ENCODE measurements at places on chromosomes 16 and 17.

GRCh38 chr16:88306860-88307545 is 75.8 kb upstream of the ZNF469 start:
- DNase-seq = no peak

GRCh38 chr17:43434902-43435319 is 36.1 kb downstream of the ARL4D start:
- no peak for DNase-seq

DNA sequence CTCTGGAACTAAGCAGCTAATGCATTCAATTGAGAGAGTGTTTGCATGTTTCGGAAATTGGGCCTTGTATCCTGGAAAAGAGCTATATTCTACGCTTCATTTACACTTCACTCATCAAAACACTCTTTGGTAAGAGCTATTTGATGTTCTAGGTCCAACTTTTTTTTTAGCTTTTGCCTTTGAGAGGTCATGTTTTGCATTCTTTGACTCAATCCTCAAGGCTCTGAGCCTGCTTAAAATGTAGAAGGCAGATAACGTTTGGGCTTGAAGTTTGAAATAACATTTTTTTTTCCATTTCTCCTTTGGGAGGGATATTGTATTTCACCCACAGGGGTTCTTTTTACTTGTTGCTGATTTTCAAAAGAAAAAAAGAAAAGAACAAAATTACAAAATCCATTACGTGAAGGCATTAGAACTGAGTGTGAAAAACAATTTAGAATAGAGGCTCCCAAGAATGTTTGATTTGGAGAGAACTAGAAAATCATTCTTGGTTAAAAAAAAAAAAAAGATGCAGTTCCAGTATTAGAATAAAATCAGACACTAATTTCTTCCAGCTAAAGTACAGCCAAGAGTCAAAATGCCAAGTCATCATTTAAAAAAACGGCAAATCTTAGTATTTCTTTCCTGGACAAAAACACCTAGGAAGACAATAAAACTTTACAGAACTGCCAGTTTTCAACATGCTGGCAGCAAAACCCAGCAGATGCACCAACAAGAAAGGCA is 268.5 kb downstream of the GRIN2A start:
- DNase-seq = no peak

- DNase-seq = no peak
Measured at GRCh38 chr17:70368011-70368410, 198.7 kb downstream of the KCNJ2 start.

DNA sequence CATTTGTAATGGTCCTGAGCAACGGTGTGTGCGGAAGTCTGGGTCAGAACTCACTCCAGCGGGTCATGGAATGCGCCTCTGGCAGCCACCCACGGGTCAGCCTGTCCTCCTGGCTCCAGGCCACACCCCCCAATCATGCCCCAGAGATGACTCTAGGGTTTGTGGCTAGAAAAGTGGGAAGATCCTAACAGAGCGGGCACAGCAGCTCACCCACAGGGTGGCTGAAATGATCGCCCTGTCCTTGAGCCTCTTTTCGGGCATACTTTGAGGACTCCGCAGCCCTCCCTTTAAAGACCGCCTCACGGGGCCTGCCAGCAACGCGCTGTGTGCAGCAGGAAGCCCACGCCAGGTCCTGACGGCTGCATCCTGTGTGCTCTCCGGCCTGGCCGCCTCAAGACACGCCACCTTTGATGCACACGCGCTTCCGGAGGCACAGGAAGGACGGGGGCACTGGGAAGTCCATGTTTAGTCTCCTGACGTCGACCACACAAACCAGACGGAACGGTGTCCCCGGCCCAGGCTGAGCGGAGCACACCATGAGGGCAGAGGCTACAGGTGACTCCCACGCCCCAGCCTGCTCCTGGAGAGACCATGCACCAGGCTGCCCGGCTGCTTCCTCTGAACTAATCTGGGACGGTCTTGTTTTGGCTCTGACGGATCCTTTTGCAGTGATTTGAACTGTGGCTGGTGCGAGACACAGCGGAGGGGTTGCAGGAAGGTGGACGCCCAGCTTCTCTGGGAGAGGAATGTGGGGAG is 92.9 kb downstream of the TBC1D16 start:
- no peak for DNase-seq

- no peak for DNase-seq
Measured at GRCh38 chr16:2237102-2237482, 848 bp downstream of the DNASE1L2 start.

DNA sequence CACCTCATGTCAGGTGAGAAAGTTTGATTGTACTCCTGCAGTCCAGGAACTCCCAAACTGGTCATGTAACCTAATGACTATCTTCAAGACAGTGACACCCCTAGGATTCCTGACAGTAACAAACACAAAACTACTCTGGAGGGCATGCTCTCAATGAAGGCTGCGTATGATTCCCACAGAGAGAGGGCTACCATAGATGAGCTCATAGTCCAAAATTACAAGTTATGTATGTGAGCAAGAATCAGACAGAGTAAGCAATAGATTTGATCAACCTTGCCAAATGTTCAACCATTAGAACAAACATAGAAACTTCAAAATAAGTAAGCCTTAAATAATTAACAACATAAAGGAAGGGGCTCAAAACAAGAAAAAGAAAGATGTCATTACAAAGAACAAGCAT is 158.1 kb downstream of the COPRS start:
- DNase-seq = no peak

DNA sequence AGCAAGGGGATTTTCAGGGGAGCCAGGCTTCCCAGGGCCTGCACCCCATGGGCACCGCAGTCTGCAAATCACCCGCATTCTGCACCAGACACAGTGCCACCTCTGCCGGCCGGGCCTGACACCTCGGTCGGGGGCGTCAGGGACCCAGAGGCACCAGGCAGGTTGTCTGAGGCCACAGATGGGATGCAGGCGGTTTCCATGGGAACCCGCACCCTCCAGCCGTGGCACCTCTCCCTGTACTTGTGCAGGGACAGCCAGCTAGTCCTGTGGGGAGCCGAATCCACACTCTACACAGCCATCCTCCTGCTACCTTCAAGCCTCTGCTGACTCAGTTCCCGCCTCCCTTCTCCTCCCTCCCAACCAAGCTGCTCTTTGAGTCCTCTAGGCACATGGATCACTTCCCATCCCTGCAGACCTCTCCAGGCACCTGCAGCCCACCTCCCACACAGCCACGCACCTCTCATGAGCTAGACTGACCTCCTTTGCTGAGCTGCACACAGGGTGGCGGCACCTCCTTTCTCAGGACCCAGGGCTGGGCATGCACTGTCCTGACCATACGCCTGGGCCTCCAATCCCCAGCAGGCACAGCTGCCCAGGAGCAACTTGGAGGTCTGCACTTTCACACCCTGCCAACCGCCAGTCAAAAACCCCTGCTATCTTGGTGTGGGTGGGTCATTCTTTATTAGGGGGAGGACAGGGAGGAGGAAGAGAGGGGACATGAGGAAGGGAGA is 119.5 kb downstream of the C16orf78 start:
- no peak for DNase-seq

- DNase-seq = no peak
Measured at GRCh38 chr17:68603656-68604055, 2.5 kb upstream of the FAM20A start.

DNA sequence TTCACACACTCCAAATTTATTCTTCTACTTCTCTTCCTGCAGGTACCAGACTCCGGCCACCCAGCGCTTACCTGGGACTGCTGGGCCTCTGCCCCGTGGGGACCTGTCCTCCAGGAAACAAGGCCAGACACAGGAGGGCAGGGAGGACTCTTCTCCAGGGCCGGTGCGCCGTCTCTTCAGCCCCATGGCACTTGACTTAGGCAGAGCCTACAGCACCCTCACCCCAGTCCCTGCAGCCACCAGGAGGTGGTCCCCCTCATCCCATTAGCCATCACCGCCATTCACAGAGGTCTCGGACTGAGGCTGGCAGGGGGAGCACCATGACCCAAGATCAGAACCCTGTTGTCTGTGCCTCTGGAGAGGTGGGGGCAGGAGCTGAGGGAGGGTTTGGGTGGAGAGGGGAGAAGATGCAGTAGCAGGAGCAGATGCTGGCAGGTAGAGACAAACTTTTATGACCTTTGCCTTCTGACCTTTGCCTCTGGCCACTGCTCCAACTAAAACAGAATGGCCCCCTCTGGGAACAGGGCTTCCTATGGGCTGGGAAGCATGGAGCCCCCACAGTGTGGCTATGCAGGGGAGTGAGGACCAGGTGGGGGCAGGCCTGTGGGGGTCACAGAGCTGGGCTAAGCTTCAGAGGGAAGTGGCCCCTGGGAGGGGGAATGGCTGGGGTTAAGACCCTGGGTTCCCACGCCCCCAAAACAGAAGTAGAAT is 1.7 kb upstream of the GCGR start:
- DNase-seq = no peak

GRCh38 chr17:43341715-43342588 is 56.8 kb upstream of the ARL4D start:
- DNase-seq = no peak

GRCh38 chr17:60600490-60601446 is 775 bp downstream of the PPM1D start:
- peak; percentile 9 for DNase-seq

DNA sequence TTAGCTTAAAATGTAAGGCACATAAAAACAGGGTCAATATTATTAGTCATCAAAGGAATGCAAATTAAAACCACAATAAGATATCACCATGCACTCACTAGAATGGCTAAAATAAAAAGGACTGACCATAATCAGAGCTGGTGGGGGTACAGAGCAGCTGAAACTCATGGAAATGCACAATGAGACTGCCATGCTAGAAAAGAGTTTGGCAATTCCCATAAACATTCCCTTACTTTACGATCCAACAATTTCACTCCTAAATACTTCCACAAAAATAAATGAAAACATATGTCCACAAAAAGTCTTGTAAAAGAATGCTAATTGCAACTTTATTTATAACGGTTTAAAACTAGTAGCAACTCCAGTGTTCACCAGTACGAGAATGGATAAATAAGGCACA is 36.1 kb upstream of the ERCC4 start:
- no peak for DNase-seq

GRCh38 chr16:554640-555365 is 5.4 kb upstream of the PRR35 start:
- no peak for DNase-seq

DNA sequence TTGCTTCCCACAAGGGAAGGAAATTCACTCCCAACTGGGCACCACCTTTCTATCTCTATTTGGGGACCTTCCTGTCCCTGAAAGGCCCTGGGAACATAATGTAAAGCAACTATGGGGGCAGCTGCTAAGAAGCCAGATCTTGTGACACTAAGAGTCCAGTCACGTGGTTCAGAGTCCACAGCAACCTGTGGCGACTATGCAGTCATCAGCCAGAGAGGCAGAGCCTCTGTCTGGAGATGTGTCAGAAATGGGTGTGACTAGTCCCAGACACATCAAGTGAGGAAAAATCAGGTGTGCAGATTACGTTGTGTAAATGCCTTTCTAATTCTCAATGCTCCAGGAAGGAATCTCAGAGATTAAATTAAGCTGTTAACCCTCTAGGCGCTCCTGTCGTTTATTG is 26.6 kb upstream of the SKAP1 start:
- no peak for DNase-seq

DNA sequence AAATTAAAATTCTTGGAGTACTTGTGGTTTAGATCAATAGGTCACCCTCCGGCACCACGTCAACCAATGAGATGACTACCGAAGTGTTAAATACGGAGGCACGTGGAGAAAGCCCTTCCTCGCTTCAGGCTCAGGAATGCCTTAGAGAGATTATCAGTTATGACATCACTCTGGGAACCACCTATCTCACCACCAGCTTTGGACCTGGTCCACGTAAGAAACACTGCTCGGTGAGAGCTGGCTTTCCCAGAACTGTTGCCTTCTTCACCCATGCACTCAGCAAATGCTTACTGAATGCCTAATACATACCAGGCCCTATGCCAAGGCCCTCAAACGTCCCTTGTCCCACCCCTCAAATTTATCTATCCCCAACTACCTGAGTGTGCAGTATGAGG is 71.3 kb downstream of the SMG6 start:
- DNase-seq = no peak

- DNase-seq = no peak
Measured at GRCh38 chr16:51950118-51950780, 596.7 kb downstream of the TOX3 start.

DNA sequence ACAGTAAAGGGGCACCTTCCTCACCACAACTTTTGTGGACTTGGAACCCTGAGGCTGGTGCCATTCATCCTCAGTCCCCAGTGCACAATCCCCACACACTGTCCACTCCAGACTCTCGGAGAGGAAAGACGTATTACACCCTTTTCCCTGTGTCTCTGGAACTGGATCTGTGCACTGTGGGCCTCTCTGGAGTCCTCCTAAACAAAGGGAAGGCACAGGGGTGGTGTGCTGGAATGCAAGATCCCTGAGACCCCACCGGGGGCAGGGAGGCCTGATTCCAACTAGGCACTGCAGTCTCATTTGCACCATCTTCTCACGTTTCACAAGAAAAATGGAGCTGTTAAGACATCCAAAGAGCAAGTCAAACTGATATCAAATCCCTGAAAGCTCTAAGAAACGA is 89.8 kb downstream of the USP31 start:
- no peak for DNase-seq

DNA sequence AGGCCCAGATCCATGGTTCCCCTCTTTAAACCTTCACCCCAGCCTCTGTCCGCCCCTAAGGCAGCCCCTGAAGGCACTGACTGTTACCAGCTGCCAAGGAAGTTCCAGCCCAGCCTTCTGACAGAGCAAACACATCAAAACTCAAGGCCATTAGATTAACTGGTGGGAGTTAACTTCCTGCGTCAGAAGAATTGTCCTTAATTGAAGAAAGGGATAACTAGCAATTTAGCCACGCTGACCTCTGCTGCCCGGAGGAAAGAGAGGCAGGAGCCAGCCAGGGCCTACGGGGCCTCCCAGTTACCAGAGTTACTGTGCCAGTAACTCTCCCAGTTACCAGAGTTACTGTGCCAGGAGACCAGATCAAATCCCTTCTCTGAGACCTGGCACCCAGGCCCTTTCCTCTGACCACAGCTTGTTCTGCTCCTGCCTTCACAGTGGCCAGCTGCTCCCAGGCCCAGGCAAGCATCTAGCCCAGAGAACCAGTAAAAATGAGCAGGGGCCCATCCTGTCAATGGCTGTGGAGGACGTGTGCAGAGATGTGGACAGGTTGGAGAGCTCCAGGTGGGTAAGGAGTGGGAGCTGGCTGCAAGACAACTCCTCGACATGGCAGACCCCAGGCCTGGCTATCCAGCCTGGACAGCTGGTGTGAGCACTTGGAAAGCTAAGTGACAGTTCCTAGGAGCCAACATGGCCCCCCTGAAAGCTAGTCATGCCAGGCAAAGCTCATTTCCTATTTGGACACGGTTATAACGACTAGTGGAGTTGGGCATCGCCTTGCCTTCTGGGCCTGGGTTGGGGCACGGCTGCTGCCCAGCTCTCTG is 2.8 kb upstream of the PITPNM3 start:
- no peak for DNase-seq

DNA sequence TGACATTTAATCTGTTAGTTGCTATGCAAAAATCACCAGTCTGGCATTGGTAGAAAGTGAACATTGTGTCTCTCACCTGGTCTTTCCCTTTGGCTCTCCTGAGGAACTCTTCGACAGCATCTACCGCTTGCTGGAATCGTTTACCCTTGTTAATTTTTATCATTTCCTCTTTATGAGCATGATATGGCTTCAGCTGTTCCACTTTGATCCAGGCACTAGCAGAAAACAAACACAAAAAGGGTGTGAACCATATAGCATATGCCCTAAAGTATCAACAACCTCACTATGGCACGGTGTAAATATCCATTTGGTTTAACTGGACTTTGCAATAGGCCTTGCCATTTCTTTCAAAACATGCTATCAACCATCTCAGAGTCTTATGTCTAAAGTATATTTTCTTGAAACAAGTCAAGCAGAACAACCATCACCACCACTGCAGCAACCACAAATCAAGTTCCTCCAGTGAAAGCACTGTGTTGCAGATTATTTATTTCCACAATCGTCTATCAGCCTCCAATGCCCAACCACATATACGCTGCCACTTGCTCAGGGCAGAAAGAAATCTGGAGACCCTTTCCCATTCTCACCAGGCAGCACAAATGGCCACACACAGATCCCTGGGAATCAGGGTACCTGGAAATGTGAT is 14.3 kb downstream of the GLYR1 start:
- no peak for DNase-seq

Data from stimulated activated CD8-positive, alpha-beta memory T cell treated with anti-CD3 and anti-CD28 coated beads, Interleukin-4, amount 100 ng/mL, for 4 hours (primary cell).